Suppressor macrophage treated with lipopolysaccharide for 1 hour (primary cell): ENCODE measurements at places on chromosomes 12 and 14.

DNA sequence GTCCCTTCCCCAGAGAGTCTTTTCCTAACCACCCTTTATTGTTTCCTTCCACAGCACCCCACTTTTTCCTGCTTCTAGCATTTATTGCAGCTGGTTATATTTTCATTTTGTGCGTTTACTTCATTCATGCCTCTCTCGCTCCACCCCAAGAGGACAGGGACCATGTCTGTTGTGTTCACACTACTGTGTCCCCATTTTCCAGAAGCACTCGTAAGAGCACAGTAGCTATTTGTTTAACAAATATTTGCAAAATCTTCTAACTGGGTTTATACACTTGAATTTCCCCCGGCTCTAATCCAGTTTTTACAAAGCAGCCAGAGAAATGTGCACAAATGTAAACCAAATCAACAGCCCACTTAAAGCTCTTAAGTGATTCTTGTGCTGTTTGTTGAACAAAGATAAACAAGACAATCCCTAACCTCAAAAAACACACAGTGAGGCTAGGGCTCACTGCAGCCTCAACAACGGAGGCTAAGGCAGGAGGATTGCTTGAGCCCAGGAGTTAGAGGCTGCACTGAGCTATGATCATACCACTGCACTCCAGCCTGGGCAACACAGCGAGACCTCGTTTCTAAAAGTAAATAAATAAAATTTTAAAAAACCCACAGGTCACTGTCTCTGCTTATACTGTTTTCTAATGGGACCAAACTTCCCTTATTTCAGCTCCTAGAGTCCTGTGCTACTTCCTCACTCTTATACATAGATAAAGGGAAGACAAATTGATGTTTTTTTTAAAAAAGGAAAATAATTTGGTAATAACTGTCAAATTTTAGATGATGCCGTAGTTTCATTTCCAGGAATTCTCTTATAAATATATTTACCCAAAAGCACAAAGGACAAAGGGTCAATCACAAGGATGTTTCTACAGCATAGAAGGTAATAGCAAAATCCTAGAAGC lies 6.6 kb upstream of the ABCD4 start:
- DNase-seq, result peak; percentile 35

GRCh38 chr12:47981496-47982260 lies 18.3 kb downstream of the TMEM106C start:
- no peak for DNase-seq

DNA sequence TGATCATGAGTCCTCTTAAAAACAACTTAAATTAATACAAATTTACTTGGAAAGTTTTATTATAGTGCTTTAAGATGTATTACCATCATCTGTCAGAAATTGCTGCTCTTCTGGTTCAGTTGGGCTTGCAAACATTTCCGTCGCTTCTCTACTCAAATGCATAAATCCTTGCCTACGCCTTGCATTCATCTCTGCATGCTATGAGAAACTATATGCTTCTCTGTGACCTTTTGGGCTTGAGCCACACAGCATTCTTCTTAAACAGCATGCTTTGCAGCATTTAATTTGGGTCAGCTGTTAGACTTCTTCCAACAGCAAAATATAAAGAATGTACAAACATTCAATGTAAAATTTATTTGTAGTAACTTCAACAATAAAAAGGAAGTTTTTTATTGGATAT lies 305.7 kb upstream of the FLRT2 start:
- no peak for DNase-seq

- DNase-seq, result no peak
Observed at GRCh38 chr14:92885279-92886061, 37.5 kb upstream of the CHGA start.

GRCh38 chr14:63508033-63508432 lies 35.1 kb downstream of the PPP2R5E start:
- DNase-seq, result no peak

GRCh38 chr12:84277986-84278385 lies 634.6 kb downstream of the SLC6A15 start:
- no peak for DNase-seq

GRCh38 chr12:129409281-129409680 lies 494.5 kb downstream of the TMEM132D start:
- no peak for DNase-seq

DNA sequence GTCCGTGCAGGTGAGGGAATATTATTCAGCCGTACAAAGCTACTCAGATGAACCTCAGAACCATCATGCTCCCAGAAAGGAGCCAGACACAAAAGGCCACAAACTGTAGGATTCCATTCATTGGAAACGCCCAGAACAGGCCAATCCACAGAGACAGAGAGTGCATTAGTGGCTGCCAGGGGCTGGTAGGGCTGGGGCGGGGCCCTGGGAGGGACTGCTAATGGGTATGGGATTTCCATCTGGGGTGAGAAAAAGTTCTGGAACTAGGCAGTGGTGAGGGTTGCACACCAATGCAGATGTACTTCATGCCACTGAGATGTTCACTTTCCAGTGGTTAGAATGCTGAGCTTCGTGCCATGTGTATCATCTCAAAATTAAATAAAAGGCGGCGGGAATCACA lies 101.1 kb downstream of the RFLNA start:
- DNase-seq, result no peak

DNA sequence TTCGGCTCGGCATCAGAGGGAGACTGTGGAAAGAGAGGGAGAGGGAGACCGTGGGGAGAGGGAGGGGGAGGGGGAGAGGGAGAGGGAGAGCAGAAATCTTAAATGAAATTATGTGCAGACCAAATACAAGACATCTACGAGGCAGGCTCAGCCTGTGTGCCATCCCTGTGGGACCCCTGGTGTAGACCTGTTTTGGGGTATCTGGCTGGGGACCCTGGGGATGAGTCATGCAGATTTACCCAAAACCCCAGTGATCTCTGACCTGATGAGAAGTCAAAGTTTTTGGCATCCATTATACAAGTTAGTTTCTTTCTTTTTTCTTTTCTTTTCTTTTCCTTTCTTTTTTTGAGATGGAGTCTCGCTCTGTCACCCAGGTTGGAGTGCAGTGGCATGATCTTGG lies 44.4 kb downstream of the ADGRD1 start:
- DNase-seq, result no peak

DNA sequence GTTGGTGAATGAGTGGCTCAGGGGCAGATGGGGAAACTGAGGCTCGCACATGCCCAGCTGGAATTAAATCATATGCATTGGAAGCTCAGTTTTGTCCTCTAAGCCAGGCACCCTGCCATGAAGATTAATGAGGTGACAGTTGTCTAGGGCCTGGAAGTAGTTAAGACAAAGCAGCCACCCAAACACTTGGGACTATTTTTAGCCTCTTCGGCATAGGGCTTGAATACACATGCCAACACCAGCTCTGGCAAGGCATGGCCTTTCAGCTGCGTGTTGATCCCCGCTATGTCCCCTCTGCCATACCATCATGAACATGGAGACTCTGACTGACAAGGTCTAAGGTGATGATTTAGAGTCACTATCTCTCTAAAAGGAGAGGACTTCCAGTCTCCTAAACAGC lies 250.2 kb downstream of the KSR2 start:
- DNase-seq, result no peak

GRCh38 chr12:21763531-21763930 lies 11.0 kb downstream of the KCNJ8 start:
- no peak for DNase-seq

DNA sequence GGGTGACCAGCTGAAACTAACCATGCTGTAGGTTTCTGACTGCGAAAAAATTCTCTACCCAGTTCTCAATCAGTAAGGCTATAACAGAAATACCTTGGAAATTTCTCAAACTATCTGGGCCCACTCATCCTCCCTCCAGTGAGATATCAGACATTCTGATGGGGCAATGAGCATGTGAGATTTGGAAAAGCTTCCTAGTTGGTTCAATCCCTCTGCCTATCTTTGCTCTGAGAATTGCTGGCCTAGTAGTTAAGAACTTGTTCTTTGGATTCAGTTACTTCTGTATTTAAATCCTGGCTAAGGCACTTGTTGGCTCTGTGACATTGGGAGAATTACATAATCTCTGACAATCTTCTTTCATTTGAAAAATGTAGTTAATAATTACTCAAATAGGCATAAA lies 119.4 kb downstream of the SLC15A5 start:
- no peak for DNase-seq

DNA sequence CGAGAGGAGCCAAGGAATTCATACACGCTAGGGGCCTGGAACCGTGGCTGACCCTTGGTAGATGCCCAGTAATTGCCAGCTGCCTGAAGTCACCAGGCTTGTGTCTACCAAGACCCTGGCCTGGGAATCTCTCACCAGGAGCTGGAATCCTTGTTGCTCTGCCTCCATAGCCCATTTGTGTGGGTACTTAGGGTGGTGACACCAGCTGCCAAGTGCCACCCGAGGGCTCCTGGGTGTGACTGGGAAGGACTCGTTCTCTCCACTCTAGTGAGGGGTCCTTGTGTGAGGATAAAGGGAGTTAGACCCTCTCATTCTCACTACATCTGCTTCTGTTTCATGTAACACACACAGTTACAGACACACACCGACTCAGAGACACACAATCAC lies 17.9 kb downstream of the SERPINA1 start:
- no peak for DNase-seq
